Kidney tubule cell (primary cell): ENCODE measurements at places on chromosomes 2 and 18.

DNA sequence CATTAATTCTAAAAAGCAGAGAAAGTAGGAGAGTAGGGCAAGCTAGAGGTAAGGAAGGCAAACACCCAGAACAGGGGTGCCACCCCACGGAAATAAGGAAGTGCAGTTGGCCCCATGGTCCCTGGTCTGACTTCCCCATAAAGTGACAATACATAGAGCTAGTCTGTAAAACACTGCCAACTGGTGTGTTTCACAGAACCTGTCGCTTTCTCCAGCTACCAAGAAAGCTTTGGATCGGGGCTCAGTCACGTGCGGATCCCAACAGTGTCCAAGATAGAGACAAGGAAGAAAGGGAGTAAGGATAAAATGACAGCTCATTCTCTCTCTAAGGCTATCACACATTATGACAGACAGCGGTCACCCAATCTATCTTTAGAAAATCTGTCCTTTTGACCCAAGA, 36.4 kb downstream of the TBC1D8 start:
- DNase-seq = no peak

GRCh38 chr2:216034065-216034464, 20.7 kb upstream of the MREG start:
- peak; percentile 72 for DNase-seq

GRCh38 chr18:45503990-45504389, 111.3 kb upstream of the SLC14A2 start:
- no peak for DNase-seq

- no peak for DNase-seq
Observed at GRCh38 chr2:233699424-233700027, 6.8 kb downstream of the UGT1A6 start.

DNA sequence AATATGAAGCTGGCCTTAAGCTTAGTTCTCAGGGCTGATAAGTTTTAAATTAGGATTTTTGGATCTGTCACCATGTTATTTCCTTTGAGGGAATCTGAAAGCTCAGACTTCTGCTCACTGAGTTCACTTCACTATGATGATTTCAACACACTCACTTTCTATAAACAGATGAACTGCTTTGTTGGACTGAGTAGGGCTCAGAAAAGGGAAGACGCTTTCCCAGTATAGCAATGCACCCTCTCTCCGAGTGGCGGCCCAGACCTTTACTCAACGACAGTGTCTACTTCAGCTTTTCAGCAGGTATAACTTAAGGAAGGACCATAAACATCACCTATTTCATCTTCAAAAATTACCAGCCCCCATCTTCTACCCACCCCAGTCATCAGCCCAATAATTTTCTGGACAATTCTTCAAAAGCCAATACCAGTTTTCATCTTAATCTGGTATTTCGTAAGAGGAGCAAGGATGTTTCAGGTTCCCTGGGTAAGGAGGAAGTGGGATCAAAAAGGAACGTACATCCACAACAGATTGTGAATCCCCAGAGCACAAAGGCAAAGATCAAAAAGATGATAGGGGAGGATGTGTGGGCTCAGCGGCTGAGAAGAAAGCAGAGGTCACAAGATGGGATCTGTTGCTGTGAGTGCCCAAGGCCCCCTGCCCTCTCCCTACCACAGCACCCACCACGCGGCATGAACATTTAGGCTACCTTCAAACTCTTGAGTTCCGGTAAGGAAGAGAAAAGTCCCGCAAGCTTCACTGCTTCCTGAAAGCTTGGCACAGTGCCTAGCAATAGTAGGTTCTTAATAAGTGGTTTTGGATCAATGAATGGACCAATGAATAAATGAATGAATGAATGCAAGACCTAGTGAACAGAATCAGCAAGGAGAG, 41.9 kb downstream of the LPIN2 start:
- peak; percentile 19 for DNase-seq

DNA sequence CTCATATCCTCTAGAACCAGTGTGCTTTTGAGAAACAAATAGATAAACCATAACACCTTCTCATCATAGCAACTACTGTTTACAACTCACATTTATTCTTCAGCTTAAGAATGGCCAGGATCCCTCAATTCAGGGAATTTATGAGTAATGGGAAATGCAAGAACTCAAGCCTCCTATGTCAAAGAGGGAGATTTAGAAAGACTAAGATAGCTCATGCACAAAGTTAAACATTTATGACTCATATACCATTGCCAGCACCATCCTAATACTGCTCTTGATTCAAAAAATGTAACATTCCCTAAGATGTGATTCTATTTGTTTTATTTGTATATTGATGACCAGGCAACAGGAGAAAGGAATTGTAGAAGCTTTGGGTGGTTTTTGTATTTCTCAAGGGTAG, 172.8 kb downstream of the CYP26B1 start:
- DNase-seq = no peak

DNA sequence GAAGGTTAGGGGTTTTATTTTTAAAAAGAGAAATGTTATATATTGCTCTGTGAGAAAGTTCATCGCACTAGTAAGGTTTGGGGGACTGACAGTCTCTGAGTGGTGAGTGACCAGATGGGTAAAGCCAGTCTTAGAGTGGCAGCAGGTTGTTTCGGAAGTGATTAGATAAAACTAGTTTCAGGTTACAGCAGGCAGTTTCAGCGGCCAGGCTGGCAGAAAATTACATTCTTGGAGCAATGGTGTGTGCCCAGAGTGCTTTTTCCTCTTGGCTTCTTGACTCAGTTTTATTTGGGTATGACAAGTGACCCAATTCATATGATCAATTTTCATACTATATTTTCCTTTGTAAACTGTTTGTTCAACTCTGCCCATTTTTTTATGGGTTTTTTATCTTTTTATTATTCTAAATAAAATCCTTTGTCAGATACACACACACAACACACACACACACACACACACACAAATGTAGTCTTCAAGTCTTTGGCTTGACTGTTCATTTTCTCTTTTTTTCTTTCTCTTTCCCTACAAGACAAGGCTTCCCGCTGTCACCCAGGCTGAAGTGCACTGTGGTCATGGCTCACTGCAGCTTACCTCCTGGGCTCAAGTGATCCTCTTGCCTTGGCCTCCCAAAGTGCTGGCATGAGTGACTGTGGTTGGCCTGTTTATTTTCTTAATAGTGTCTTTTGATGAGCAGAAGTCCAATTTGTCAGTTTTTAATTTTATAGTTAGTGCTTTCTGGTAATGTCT, 30.9 kb downstream of the RALBP1 start:
- peak; percentile 71 for DNase-seq

DNA sequence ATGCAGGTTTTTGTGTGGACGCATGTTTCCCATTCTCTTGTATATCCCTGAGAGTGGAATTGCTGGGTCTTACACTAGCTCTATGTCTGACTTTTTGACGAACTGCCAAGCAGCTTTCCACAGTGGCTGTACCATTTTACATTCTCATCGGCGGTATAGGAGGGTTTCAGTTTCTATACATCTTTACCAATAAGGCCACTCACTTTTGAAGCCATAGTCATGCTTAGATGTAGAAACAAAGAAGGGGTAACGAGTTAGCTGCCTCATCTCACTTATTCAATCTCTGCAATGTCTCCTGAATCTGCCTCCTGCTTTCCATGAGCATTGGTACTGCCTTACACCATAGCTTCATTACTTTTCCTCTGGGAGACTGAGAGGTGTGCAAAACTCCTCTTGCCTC, 47.4 kb downstream of the MMADHC start:
- no peak for DNase-seq

- peak; percentile 82 for DNase-seq
Observed at GRCh38 chr2:8477552-8478470, 204.0 kb upstream of the ID2 start.

DNA sequence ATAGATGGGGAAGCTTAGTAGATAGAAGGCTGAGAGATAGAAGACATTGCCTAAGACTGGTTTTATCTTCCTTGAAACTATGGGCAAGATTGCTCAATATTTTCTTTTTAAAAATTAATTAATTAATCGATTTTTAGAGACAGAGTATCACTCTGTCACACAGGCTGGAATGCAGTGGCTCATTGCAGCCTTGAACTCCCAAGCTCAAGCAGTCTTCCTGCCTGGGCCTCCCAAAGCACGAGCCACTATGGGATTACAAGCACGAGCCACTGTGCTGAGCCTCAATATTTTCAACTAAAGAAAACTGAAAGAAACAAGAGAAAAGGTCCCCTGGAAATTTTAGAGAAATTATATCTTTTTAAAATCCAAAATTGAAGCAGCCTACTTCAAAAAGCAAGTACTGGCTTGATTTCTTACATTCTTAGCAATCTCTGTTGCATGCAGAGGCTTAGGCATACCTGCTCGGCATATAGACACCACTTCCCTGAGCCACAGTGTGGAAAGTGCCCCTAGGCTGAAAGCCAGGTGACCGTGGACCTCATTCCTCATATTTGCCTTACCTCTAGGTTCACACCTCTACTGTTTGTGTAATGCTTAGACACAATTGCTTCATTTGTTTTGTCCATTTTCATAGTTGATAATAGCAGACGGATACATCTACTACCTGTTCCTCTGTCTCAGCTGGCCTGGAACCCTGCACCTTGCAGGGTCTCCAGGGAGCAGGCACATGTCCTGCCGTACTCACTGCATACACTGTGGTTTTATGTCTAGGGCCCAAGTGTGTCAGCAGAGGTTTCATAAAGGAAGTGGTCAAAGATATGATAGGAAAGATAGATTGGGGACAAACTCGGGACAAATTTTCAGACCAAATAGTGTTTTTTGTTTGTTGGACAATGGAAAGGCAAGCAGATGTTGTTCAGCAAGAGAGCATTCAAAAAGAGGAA, 166.5 kb upstream of the ALPP start:
- DNase-seq = no peak

GRCh38 chr18:43931439-43931838, 654.1 kb upstream of the SYT4 start:
- DNase-seq = peak; percentile 27

DNA sequence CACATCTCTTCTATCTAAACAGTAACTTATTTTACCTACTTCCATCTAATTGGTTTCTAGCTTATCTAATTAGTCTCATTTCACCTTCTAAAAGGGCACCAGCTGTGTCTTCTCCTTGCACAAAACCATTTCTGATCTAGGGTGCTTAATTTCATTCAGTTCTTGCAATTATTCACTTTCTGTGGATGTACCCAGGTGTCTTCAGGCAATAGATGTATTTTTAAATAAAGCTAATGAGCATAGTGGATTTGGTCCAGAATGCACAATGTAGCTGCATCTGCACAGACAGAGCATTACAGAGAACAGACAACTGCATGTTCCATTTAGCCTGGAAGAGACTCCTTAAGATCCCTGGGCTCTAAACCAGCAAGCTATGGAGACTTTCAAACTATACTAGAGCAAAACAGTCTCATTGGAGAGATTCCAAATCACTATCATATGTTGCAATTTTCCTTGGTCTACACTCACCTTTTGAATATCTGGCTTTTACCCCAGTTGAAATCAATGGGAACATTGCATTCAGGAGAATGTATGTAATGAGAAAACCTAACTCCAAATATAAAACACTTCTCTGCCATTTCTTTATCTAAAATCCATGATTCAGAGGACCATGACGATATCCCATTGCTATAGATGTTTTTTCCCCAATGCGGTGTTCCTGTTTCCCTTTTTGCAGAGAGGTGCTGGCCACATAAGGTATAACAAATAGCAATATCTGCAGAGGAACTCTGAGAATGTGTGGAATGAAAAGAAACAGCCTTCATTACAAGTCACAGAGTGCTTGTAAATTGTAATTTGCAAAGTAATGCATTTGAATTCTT, 3.5 kb upstream of the RFX8 start:
- no peak for DNase-seq

- DNase-seq = no peak
Observed at GRCh38 chr18:7307526-7307925, 76.6 kb downstream of the LRRC30 start.

DNA sequence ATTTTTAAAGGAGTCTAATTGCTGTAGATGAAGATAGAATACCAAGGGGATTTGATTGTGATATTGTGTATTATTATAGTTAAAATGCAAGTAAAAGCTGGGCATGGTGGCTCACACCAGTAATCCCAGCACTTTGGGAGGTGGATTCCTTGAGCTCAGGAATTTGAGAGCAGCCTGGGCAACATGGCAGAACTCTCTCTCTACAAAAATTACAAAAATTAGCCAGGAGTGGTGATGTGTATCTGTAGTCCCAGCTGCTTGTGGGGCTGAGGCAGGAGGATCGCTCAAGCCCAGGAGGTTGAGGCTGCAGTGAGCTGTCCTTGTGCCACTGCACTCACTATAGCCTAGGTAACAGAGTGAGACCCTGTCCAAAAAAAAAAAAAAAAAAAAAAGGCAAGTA, 687.0 kb downstream of the NUP35 start:
- no peak for DNase-seq

- peak; percentile 67 for DNase-seq
Observed at GRCh38 chr2:5365871-5366461, 326.2 kb upstream of the SOX11 start.

- DNase-seq = no peak
Observed at GRCh38 chr2:101362316-101362715, 25.0 kb downstream of the CREG2 start.

- DNase-seq = no peak
Observed at GRCh38 chr2:68561372-68561771, 82.0 kb upstream of the PROKR1 start.

- DNase-seq = no peak
Observed at GRCh38 chr2:60148716-60149115, 404.7 kb downstream of the BCL11A start.

DNA sequence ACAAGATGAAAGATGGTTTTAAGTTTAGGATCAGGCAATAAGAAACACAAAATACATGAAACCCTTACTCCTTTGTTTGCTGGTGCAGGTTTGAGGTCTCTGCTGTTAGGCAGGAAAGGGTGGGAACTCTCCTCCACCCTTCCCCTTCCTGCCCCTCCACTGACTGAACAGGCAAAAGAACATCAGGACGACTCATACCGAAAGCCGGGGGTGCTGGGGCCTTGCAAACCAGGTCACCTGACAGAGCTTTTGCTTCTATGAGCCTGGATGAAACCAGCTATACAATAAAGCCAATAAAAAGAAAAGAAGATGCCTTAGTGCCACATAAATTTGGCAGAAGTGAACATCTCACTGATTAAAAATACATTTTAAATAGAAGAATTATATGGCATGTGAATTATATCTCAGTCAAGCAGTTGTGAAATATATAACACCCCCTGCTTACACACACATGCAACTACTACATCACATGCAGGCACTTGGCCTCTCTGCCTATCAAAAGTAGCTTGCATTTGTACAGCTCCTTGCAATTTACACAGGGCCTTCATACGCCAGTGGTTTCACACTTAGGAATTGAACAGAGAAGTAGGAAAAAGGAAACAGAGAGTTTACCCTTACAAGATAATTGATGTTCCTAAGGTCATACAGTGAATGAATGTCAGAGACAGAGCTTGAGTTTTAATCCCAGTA, 215.1 kb upstream of the TRIB2 start:
- no peak for DNase-seq

- peak; percentile 30 for DNase-seq
Observed at GRCh38 chr2:121771976-121772742, 16.7 kb downstream of the TSN start.

DNA sequence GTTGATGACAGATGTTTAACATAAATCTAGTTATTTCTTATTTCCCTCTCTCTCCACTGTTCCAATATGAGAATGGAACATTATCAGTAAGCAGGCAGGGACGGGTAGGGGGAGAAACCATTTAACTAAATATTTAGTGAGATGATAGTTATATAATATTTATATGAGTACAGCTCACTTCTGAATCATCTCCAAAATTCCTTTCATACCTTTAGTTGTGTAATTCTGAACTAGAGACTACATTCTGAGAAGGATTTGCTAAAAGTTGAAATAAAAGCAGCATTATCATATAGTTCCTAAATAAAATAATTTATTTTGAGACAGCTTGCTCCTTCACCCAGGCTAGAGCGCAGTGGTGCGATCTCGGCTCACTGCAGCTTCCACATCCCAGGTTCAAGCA, 41.4 kb downstream of the B4GALT6 start:
- DNase-seq = no peak
